Activated naive CD8-positive, alpha-beta T cell treated with anti-CD3 and anti-CD28 coated beads for 36 hours (primary cell): ENCODE measurements at places on chromosomes 3 and 15. TPM values are rescaled to one million over a fixed set of nuclear protein-coding genes. Genes with fewer than 3 reads are reported as not detected.
A peak's percentile ranks its signal among the peaks of the same experiment; 100 is the strongest.

- no peak for DNase-seq
These were observed 241.5 kb downstream of the CLSTN2 start for GRCh38 chr3:140176526-140176925.

- no peak for DNase-seq
These were observed 23.5 kb downstream of the NR1D2 start for GRCh38 chr3:23968463-23969184.

DNA sequence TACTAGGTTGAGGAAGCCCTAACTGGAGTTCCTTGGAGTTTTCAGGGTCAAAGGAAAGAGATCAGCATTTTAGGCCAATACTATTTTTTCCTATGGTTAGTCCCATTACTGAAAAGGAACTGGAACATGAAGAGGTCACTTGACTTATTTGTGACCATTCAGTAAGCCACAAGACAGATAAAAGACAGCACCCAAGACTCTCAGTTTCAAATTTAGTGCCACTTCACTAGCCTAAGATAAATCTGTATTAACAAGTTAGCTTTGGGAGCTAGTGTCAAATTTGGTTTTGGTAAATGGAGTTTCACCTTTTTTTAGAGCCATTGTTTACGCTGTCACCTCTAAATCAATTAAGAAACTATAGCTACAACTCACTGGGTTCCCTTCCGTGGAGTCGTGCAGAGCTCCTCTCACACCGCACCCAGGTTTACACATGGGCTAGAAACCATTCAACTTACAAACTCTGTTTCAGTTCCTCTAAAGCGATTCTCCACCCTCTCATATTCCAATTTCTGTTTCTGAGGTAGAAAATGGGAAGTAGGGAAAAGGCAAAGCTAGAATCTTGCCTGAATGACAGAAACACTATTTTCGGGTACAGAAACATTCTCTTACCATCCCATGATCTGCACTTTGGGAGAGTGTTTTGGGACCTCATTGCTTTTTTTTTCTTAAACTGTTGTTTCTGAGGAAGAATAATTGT lies 14.4 kb downstream of the CCDC32 start:
- DNase-seq, result no peak

- DNase-seq, result no peak
These were observed 48.8 kb downstream of the EPHB3 start for GRCh38 chr3:184610245-184610871.

GRCh38 chr3:146777941-146778340 lies 172.8 kb upstream of the PLSCR5 start:
- DNase-seq, result no peak

DNA sequence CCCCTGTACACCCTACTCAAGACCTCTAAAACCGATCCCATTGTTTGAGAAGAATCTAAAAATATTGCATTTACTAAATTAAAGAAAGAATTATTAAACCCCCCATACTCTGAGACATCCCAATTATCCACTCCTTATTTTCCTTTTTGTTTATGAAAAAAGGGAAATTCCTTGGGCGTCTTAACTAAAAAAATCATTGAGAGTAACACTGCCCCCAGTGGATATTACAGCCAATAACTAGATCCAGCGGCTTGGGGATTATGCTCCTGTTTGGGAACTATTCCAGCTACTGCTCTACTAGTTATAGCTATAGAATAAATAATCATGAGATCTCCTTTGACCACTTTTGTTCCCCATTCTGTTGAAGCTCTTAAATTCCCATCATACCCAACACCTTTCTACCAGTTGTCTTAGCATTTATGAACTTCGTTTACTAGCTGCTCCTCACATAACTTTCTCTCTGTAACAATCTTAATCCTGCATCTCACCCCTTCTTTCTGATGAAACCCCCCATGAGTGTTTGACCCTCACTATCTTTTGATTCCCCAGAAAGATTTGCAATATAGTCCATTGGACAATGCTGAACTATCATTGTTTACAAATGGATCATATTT lies 12.7 kb upstream of the CFAP91 start:
- no peak for DNase-seq

DNA sequence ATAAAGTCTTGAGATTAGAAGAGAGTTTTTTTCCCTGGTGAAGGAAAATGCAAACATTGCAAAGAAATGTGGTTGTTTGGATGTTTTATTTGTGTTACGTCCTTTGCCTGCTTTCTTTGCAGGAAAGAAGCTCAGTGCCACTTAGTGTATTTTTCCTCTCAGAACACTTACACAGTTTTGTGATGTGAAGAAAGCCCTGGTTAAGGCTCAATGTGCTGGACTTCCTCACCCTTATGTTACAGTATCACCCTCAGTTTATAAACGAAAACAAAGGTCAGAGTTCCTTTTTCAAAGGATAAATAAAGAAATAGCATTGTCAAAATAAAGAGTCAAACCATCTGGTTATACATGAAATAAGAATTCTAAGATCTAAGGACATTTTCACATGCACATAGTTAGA lies 45.9 kb downstream of the RNF13 start:
- no peak for DNase-seq

DNA sequence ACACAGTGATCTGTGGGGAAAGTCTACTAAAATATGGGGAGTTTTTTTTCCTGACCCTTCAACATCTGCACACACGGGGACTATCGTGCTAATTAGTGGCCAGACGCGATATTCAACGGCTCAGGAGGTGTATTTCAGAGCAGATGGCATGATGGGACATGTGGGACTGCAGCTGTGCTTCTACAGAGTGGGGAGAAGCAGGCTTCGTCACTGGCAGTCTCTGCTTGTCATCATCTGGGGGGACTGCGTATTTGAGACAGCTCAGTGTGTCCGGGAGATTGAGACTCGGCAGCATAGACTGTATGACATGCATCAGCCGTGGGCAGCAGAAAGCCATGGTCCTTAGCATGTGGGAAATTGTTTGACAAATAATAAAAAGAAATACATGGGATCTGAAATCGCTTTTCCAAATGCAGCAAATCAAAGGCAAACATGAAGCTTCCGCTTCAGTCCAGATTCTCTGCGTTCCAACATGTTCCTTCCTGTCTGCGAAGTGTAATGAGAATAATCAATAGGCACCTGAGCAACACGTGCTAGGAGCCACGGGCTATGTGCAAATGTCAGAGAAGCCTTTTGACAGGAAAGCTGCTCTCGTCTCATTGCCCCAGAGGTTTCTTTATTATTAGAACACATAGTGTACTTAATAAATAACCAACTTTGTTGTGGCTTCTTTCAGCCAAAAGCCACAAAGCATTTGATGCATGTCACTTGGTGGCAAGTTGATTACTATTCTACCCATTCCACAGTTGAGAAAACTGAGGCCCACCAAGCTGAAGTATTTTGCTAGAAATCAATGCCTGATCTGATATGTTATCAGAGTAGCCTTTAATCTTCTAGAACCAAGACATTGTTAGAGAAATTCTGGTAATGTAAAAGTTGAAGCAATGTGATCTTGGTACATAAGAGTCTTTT lies 276.3 kb downstream of the RYR3 start:
- no peak for DNase-seq

DNA sequence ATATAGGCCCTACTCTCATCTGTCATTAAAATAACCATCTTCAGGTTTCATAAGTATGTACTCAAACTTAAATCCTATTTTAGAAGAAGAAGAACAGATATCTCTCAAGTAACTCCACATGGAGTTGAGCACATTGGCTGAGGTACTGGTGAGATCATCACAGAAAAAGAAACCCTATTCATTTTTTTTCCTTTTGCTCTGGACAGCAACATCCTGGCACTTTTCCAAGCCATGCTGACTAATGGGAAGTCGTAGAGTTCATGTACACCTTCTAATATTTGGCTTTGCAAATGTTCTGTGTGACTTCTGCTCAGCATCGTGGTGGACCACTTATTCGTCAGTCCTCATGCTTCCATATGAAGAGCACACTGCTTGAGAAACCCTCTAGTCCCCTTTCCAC lies 336.0 kb upstream of the KCNH8 start:
- DNase-seq, result no peak

GRCh38 chr15:98904544-98904943 lies 103.0 kb downstream of the PGPEP1L start:
- peak; percentile 15 for DNase-seq

- DNase-seq, result no peak
These were observed 39.9 kb upstream of the KLHL25 start for GRCh38 chr15:85834651-85835050.

- DNase-seq, result no peak
These were observed 589.3 kb downstream of the RBMS3 start for GRCh38 chr3:29870136-29870535.

DNA sequence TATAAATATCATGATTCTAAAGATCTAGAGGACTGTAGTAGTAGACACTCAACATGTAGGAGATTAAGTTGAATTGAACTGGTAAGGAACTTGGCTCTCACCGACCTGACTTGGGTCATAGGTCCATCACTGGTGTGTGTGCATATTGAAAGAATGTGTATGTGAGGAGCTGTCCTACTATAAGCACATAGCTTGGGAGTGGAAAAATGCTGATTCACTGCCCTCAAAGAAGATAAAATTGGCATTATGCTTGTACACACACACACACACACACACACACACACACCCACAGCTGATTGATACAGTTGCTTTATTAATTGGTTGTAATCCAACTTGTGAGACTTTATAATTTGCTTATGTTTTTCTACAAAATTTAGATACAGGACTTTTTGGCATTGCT lies 411.0 kb upstream of the NR2F2 start:
- DNase-seq, result no peak

DNA sequence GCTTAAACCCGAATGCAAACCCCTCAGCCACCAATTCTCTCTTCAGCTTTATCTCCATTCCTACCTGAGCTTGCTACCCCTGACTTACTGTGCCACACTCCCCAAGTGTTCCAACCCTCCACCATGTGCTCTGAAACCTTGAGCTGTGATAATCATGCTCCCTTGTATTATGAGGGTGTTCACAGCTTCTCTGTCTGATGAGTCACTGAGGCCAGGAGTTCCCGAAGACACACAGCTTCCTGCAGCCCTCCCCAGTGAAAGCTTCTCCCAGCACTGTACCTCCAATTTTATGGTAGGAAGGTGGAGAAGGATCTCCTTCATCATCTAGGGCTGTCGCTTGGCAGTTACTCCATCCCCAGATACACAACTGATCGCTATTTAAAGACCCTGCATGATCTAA lies 24.9 kb downstream of the STAC start:
- DNase-seq, result no peak

DNA sequence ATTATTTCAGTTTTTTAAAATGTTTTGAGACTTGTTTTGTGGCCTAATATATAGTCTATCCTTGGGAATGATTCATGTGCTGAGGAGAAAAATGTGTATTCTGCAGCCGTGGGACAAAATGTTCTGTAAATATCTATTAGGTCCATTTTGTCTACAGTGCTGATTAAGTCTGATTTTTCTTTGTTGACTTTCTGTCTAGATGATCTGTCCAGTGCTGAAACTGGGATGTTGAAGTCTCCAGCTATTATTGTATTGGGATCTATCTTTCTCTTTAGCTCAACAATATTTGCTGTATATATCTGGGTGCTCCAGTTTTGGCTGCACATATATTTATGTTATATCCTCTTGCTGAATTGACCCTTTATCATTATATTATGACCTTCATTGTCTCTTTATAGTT lies 85.2 kb downstream of the UBE2E2 start:
- no peak for DNase-seq

GRCh38 chr15:100174159-100174903 lies 167.4 kb downstream of the ADAMTS17 start:
- DNase-seq, result no peak

GRCh38 chr15:71344316-71344715 lies 229.0 kb downstream of the THSD4 start:
- DNase-seq, result no peak

DNA sequence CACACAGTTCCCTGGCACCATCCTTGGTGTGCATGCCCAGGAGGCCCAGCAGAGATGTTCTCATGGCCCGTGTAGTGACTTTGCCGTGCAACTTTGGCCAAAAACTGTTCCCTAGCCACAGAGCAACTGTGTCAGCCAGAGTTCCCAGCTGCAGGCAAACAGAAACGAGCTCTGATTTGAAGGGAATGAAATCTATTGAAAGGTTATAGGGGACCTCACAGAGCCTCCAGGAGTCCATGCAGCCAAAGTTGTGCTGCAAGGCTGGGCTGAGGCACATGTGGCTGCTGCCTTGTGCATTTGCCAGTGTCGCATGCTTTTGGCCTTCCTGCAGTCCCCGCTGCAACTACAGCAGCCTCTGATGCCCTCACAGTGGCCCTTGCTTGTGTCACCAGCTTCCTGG lies 70.5 kb downstream of the PLXNA1 start:
- DNase-seq, result no peak

GRCh38 chr3:56825567-56826438 lies 24.1 kb upstream of the ARHGEF3 start:
- DNase-seq, result no peak

DNA sequence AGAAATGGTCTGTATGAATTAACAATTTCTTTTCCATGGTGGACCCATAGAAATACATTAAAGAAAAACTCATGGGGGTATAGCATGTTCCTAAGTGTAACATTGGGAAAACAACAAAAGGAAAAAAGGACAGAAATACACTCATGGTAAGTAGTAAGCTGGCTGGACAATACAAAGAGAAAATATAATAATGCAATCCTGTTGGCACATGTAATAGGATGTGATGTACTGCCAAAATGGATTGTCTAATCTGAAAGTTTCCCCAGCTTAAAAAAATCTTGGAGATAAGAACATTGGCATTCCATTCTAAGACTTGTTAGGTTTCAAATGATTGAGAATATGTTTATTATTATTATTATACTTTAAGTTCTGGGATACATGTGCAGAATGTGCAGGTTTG lies 128.1 kb downstream of the MBNL1 start:
- DNase-seq, result no peak

DNA sequence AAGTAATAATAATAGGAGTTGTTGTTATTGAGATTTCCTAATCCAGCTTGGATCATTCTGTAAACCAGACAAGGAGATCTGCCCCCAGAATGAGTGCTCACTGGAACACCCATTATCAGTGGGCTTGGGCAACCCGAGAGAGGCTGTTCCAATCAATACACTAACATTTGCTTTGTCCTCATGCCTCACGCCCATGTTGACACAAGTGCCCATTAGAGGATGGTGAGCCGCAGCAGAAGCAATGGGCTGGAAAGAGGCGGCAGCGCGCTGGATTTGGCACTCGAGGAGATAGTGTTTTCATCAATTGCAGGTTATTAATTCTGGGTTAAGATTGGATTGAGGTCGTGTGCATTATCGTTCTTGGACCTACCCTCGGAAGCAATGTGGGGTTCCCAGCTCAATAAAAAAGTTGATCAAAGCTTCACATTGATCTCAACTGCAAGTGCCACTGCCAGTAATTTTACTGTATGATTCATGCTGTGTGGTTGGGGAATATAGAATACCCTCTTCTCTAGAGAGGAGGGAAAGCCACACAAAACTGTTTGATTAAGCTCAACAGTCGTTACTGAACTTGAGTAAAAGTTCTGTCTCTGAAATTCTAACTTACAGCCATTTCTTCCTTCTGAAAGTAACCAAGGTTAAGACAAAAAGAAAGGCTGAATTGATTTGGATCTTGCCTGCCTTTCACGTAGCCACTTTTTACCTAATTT lies 15.7 kb downstream of the LYZL4 start:
- DNase-seq, result no peak

The LRRC2 gene
- total RNA-seq, result not detected

The GOLGA6D gene
- not detected for total RNA-seq

The SAMD7 gene
- not detected for total RNA-seq
